ENCODE measurements at places on chromosomes 13 and 19.

DNA sequence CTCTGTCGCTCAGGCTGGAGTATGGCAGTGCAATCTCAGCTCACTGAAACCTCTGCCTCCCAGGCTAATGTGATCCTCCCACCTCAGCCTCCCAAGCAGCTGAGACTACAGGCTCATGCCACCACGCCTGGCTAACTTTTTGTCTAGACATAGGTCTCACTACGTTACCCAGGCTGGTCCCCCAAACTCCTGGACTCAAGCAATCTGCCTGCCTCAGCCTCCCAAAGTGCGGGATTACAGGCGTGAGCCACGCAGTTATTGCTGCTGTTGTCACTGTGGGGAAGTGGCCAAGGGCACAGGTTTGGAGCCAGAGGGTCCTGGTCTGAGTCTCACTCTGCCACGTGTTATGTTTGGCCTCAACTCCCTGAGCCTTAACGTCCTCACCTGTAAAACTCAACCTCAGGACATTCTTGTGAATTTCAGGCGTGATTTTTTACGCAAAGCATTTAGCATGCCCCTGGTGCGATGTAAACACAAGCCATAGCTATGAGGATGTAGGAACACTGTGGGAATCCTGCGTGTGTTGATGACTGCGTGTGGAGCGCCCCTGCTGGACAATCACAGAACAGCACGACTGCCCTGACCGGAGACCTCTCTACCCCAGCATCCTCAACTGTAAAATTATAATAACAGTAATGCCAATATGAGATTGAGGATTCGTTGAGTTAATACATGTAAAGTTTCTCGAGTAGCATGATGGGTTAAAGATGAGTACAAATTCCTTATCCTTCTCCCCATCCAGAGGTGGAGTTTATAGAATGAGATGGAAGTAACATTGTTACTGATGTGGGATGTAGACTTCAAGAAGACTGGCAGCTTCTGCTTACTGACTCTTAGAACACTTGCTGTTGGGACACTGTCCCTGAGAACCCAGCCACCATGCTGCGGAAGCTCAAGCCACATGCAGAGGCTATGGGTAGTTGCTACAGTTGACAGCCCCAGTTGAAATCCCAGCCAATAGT lies 41.8 kb upstream of the PNMA8B start:
- no peak for DNase-seq

DNA sequence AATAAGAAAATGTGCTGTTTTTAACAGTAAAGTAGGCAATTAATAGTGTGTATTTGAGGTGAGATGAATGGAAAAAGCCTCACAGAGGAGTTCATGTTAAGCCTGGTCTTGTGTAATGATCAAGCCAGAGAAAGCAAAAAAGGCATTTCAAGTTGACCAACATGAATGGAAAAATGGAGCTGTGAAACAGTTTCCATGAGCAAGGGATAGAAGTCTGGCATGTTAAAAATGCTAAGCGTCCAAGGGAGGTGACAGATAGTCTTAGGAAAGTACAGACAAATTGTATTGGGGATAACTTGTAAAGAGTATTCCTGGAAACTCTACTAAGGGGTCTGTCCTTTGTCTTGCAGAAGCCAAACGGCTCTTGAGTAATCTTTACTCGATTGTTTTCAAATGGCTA lies 506.8 kb upstream of the ATXN8OS start:
- DNase-seq: no peak

GRCh38 chr19:18401580-18402112 lies 4.2 kb upstream of the LRRC25 start:
- no peak for DNase-seq

GRCh38 chr19:24159707-24160106 lies 72.7 kb downstream of the ZNF254 start:
- no peak for DNase-seq

GRCh38 chr13:111625526-111626315 lies 305.3 kb downstream of the TEX29 start:
- no peak for DNase-seq

GRCh38 chr19:3554254-3555083 lies 2.9 kb downstream of the MFSD12 start:
- no peak for DNase-seq

GRCh38 chr19:16019691-16020448 lies 56.4 kb upstream of the TPM4 start:
- DNase-seq: no peak

DNA sequence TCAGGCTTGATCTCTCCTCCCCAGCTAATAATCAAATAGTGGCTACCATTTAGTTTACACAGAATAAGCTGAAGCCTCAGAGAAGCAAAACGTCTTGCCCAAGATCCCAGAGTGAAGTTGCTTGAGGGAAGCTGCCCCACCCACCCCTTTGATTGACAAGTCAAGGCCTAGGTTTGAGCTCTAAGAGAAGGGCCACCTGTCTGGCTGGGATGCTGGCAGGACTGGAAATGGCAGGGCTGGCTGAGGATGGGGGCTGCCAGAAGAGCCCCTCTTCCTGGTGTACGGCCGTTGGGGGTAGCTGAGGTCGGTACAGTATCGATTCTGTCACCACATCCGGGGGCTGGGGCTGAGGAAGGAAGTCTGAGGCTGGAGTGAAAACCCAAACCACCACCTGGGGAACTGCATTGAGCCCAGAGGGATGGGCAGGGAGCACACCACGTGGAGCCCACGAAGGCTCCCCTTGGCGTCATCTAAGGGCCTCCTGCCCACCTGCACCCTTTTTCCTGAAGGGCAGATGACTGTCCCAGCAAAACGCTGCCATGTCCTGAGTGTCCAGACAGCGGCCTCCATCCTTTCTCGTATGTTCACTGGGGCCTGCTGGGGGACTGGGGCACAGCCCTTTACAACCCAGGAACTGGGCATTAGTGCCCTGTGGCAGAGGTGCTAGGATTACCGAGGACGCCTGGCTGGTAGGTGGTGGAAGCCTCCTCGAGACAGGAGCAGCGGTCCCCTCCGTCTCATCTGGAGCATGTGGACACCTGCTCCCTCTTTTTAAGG lies 1.4 kb upstream of the PRKD2 start:
- DNase-seq: no peak

DNA sequence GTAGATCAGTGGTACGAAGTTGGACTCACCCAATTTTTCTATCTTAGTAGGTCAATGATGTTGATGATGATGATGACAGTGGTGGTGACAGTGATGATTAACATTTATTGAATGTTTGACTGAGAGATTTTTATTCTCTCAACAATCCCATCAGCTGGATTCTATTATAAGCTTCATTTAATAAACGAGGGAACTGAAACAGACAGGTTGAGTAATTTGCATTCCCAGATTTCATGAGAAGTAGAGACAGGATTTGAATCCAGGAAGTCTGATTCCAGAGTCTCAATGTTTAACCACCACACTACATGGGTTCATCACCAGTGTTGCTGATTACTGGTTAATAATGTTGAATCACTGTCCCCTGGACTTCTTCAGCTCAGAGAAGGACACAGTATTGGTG lies 168.9 kb downstream of the FLT1 start:
- no peak for DNase-seq

DNA sequence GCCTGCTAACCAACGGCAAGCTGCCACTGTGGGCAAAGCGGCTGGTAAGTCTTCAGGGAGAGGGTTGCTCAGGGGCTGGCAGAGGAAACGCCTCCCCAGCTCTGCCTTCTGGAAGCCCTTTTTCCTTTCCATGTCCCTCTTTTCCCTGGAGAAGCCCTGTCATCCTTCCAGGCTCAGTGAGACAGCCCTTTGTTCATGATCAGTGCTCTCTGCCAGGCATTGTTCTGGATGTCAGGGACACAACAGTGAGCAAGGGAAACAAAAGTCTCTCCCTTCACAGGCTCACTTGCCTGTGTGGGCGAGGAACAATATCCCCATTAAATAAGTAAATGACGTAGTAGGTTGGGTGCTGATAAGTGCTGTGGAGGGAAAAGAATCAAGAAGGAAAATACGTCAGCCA lies 13.9 kb upstream of the OVOL3 start:
- DNase-seq: no peak

DNA sequence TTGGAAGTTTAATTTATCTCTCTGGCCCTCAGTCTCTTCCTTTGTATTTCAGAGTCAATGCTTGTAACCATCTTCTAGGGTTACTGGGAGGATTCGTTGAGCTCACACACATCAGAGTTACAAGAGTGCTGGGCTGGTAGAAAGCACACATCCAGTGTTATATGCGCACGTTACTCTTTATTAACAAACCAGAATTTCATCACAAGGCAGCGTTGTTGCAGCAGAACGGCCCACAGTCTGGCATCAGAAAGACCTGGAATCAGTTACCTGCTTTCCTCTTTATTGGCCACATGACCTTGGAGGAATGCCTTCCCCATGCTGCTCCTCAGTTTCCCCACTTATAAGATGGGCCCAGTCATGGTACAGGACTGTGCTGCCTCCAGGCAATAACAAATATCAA lies 3.9 kb downstream of the ZNF865 start:
- no peak for DNase-seq

- DNase-seq: no peak
Measured at GRCh38 chr13:44622261-44622660, 46.1 kb upstream of the TSC22D1 start.

DNA sequence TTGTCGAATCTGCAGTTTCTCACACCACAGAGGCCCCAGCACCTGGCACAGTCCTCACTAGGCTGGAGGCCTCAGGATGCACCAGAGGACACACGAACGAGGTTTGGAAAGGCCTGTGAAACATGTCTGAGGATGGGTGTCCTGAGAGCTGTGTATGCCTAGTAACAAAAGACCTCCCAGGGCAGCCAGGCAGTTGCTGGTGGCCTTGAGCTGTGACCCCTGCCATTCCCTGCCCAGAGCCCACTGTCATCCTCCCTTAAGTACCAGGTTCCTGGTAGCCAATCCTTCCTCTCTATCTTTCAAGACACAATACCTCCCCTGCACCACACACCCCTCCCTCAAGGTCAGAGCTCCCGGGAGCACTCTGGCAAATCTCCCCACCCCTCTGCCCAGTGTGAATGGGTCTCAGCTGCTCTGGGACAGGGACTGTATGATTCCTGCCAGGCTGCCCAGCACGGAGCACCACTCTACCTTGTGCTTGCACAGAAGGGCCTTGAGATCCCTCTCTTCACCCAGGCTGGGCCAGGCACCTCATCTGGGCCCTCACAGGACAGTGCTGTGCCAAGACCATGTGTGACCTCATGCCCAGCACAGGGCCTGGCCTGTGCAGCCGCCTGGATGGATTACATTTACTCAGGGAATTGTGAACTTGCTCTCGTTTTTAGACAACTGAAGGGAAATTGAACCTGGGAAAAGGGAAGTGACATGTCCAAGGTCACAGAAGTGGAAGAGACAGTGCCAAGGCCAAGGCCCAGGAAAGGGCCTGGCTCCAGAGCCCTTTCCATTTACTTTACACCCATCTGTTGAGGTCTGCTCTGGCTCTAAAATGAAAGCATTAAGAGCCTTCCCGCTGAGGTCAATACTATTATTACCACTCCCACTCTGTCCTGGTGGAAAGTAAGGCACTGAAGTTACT lies 2.2 kb downstream of the ZNF787 start:
- DNase-seq: no peak

- no peak for DNase-seq
Measured at GRCh38 chr19:3693025-3693925, 7.0 kb downstream of the PIP5K1C start.

- no peak for DNase-seq
Measured at GRCh38 chr19:645912-646778, 6.5 kb downstream of the FGF22 start.

- DNase-seq: no peak
Measured at GRCh38 chr13:50200988-50201387, 185.7 kb downstream of the KCNRG start.

Data from uterus (tissue), 4 donors.